Myocyte (in vitro differentiated cells): ENCODE measurements at places on chromosomes 2 and 18.

DNA sequence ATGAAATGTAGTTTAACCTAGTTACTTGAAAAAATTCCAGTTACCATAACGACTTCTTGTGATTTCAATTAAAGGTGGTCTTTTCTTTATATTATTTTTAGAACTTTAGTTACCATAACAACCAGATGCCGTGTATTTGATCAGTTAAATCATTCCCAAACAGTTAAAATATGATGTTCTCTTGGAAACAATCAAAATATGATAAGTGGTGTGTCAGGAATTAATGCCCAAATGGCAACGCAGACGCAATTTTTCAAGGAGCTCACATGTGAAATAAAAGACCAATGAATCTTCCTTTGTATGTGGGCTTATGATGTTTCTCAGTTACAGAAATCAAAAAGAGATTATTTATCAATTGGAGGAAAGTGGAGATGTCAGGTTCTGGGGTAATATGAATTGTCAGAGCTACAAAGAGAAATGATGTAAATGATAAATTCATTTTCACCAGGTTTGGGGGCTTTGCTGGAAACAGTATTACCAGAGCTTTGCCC is 189.1 kb upstream of the PARD3B start:
- no peak for DNase-seq

DNA sequence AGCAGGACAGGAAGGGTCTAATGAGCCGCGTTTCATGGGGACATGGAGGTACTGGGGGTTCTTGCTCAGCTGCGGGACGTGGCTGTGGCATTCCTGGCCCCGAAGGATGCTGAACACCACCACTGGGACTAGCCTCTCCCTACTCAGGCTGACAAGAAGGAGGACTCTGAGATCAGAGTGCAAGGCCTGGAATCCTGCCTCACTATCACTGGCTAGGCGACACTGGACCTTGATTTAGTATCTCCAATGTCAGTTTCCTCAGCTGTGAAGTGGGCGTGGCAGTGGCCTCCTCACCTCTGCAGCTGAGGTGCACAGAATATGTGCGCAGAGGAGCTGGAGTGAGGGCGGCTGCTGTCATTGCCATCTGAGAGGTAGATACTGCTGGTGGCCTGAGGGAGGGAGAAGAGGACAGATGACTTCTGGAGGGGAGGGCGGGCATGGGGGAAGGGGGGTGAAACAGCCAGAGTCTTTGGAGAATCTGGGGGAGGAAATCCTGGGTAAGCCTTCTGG is 157.8 kb upstream of the CAPN13 start:
- no peak for DNase-seq

GRCh38 chr2:163401481-163401880 is 334.3 kb downstream of the FIGN start:
- DNase-seq, result peak; percentile 73

GRCh38 chr2:241953324-241953928 is 83.9 kb downstream of the RTP5 start:
- DNase-seq, result no peak

GRCh38 chr2:24429197-24430074 is 61.6 kb upstream of the NCOA1 start:
- no peak for DNase-seq

- peak; percentile 13 for DNase-seq
Measured at GRCh38 chr2:177799531-177799930, 273.0 kb downstream of the PDE11A start.

- DNase-seq, result peak; percentile 47
Measured at GRCh38 chr2:207239754-207240494, 74.2 kb upstream of the KLF7 start.

DNA sequence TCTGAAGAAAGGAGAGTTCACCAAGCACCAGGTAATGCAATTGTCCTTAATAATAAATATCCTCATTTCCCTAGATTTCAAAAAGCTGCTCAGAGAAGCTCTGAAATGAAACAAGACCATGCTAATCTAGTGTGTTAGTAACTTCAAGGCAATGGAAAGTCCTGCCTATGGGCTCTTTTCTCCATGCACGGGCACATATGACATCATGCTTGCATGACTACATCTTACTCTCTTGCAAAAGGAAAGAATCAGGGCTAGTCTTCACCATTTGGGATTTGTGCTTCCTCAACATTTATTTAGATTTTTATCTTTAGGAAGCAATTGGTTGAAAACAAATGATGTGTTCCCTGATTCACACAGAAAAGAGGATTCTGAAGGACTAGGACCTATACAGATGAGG is 204.0 kb upstream of the POU3F3 start:
- no peak for DNase-seq

DNA sequence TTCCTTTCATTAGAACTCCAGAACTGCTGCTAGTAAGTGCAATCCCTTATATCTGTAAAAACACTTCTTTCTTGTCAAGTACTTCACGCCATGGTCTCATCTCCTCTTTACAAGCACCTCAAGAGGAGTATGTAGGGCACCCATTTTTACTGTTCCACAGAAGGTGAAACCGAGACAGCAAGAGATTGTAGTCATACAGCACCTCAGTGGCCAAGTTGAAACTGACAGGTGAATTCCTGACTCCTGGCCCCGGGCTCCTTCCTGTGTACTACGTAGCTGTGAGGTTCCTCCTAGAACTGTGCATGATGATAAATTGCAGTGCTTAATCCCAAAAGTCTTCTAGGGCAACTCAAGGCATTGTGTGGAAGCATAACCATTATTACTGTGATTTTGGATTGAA is 131.5 kb upstream of the MEIS1 start:
- no peak for DNase-seq

DNA sequence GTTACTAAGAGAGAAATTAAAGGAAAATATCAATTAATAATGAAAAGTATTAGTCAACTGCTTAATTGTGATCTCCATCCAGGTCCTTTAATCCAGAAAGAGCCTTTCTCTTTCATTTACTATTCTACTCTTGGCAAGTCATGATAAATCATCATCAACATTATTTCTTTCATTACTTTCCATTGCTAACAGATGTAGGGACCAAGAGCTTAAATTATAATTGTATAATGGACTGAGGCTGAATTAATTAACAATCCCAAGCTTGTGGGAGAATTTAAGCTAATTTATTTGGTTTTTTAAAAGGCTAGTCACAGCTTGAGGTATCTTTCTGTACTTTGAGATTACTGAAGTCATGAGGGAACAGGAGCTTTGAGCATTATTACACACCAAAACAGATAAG is 223.9 kb downstream of the ERBB4 start:
- no peak for DNase-seq

DNA sequence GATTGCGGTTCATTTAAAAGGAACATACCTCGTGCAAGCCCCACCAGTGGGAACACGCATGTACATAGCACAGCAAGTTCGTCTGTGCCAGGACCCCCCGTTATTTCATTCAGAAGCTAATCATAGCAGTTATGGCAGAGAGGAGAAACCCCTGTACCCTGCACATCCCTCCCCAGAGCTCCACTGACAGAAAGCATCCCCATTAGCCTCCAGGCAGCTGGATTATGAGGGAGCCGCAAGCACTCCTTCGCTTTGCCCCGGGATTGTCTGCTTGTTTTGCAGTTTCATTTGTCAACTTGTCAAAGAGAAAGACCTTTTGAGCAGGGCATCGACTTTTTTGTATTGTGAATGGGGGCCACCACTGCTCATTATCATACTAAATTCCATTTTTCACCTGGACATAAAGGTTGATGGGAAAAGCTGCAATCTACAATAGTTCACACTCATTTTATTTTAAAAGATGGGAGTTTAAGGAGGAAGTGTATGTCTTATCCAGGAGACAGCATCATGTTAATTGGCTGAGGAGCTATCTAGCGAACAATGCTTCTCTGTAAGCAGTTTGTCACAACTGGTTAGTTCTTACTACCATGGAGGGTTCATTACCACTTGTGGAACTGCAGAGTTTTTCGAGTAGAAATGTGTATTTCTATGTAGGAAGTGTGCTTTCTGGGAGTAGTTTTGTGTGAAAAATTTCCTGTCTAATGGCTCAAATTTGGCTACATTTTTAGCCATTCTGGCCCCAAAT is 255.3 kb downstream of the THSD7B start:
- no peak for DNase-seq

DNA sequence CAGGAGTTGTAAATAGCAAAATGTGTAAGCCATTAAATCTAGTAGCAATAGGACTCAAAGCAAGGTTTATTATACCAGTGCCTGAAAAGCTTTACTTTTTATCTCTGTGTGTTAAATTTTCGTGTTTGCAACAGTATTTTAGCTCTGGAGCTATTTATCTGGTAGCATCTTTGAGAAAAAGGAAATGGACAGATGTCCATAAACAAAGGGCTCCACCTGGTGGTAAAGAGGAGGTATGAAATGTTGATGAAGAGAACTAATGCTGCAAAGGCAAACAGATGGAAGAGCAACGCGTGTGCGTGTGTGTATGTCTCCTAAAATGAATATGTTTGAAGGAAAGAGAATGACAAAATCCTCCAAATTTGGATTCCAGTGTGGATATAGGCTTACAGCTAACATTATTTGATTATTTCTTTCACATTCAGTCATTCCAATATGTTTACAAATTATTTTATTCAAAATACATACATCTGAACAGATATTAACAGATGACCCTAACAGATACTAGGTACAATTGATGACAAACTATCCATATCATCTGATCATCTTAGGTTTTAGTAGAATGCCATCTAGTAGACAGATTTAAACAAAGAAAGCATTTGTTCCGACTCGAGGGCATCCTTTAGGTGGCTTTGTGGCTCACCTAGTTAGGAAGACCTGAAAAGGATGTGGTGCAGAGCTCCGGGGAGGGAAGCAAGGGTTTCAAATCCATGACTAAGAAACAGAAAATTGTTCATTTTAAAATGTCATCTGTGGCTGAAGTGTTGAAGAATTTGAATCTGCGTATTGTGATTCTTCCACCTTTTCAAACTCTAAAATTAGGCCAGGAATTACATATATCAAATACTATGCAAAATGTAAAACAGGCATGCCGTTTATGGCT is 383.3 kb downstream of the MTX2 start:
- DNase-seq, result peak; percentile 67

- no peak for DNase-seq
Measured at GRCh38 chr2:200757399-200757798, 54.3 kb upstream of the BZW1 start.

GRCh38 chr2:213868526-213868925 is 542.3 kb upstream of the VWC2L start:
- DNase-seq, result no peak

DNA sequence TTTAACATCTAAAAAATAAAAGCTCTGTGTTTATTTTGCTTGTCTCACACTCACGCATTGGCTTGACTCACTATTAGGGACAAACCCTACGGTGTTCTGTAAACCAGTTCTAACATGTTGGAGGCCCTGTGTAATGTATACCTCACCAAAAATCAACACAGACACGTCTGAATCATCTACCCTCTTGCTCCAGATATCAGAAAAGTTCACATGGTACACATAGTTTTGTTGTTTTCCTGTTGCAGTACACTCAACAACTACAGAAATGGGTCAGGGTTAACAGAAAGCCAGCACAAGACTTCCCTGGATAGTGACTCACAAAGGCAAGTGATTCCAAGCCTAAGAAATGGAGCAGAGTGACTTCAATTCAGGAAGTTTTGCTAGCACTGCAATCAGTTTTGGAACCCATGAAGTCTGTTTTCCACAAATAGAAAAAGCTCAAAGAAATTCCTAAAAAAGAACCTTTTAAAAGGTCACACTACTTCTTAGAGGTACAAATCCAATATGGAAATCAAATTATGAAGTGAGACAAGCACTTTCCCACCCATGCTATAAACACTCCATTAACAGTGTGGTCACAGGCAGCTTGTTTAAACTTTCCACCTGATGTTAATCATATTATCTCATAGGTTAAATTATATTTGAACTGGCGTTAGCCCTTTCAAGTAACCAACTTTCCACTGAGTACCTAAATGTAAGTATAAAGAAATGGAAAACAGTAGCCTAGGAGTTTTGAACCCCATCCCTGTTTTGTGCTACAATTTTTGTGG is 87.4 kb downstream of the GAREM1 start:
- DNase-seq, result peak; percentile 53

GRCh38 chr18:8603663-8604520 is 5.3 kb upstream of the RAB12 start:
- DNase-seq, result no peak

DNA sequence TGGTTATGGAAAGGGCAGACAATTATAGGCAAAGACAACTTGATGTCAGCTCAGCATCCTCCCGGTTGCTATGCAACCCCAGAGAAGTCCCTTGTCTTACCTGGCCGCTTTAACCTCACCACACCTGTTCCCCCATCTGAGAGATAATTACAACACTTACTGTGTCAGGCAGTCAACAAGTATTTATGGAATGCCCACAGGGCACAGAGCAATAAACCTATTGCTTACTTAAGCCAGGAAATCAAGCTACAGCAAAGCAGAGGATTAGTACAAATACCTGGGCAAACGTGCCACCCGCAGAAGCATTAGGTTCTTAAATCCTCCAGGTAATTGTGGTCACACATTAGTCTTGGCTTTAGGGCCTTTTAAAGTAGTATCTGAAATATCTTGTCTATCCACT is 320.4 kb upstream of the REV1 start:
- no peak for DNase-seq

GRCh38 chr2:226978300-226978699 is 142.4 kb downstream of the RHBDD1 start:
- DNase-seq, result no peak
